CD4-positive, alpha-beta T cell treated with Interleukin-17A for 4 hours (primary cell): ENCODE measurements at places on chromosomes 4 and X.

DNA sequence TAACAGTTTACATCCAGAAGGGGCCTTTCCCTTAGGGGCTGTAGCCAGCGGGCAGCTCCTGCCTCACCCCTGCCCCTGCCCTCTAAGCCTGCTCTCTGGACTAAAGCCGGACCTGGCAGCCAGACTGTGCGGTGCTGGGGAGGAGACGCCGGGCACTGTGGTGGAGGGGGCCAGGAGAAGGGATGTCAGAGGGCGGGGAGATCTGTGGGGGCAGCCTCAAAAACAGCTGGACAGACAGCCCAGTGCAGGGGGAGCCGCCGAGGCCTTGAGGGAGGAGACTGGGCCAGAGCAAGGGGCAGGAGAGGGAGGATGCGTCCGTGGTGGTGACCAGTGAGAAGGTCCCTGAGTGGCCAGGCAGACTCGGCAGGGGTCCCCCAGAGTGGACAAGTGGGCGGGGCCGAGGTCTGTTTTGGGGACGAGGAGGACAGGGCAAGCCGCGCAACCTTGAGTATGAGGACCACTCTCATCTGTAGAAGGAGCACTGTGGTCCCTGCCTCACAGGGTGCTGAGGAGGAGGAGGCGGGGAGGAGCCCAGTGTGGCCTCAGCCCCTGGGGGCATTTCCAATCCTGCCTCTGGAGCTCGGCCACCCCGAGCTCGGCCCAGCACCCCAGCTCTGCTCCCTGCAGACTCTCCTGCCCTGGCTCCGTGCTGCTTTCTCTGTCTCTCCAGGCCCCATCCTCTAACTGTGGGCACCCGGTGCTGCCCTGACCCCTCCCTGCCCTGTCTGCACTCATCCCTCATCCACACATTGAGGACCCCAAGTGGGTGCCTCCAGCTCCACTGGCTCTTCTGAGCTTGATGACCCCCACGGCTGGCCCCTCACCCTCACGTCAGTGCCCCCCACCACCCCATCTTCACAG lies 59.2 kb upstream of the NKX1-1 start:
- DNase-seq: no peak

- DNase-seq: no peak
These were observed 231.0 kb downstream of the LDB2 start for GRCh38 chr4:16667464-16667863.

- no peak for DNase-seq
These were observed 21.2 kb upstream of the LAMTOR3 start for GRCh38 chr4:99915449-99915848.

GRCh38 chr4:76977736-76978350 lies 28.3 kb downstream of the SEPTIN11 start:
- no peak for DNase-seq

- DNase-seq: no peak
These were observed 31.5 kb downstream of the GRIA3 start for GRCh38 chrX:123215397-123216089.

DNA sequence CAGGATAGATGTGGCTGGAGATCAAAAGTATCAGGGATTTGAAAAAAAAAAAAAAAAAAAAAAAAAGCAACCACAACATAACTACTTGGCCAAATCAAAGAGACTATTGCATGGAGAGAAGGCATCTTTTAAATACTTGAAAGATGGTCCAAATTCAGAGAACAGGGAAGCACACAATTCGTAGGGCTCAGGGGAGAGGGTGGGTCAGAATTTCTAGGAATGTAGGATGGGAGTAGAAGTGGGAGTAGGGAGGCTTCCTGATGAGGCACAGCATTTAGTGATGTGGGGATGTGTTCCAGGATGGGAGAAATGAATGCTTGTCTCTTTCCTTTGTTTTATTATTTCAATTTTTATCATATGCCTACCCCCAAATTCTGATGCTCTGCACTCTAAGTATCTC lies 36.3 kb downstream of the RTL3 start:
- no peak for DNase-seq

DNA sequence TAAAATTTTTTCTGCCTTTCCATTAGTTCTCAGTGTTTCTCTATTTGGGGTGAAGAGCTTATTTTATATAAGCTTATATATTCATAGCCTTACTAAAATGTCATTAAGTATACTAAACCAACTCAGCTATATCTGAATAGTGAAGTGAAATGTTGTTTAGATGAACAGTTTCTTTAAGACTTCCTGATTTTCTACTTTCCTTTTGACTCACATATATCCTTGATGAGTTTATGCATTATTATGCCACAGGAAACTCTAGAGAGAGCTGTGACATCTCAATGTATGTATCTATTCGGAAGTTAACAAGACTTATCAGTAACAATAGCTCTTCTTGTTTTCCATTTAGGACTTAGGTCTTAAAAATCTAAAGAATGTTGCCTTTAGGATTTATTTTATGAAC lies 1491.8 kb upstream of the IGFBP7 start:
- DNase-seq: no peak

DNA sequence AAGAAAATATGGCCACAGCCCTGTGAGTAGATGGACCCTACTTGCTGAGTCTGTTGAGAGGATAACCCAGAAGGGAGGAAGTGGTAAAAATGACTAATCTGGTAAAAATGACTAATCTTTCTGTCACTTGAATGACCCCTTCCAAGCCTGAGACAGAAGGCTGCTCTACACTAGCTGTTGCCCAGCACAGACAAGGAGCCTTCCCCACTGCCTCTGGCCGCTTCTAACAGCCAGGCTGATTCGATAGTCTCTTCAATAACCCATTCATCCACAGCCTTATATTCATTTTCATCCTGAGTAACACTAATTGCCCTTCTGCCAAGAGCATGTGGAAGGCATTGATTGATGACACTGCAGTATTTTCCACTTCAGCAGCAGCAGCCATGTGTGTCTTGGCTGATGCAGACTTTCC lies 18.4 kb downstream of the MAGEB17 start:
- no peak for DNase-seq
